ENCODE measurements at places on chromosomes 16 and 17.

DNA sequence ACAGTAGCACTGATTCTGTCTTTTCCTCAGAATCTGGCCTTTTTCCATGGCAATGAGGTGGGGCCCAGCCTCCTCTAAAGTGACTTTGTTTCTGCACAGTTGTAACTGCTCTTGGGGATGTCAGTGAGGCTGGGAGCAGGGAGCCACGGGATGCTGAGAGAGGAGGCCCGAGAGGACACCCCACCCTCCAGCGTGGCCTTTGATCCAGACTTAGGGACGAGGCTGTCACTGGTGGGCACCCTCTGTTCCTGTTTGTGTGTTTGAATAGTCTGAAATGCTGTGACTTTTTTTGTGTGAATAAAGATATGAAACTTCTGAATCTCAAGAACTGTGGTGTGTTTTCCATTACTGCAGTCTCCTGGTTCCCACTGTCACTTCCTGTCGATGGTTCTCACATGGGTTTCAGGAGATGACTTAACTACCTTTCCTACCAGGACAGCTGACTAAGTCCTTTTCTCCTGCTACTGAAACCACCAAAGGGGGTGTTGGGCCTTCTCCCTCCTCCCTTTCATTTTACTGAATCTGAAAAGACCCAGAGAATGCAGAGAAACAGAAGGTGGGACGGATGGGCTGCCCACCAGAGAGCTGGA, 18.6 kb downstream of the KCTD2 start:
- no peaks in the 10 kb centered on the region for H3K27me3 ChIP-seq

DNA sequence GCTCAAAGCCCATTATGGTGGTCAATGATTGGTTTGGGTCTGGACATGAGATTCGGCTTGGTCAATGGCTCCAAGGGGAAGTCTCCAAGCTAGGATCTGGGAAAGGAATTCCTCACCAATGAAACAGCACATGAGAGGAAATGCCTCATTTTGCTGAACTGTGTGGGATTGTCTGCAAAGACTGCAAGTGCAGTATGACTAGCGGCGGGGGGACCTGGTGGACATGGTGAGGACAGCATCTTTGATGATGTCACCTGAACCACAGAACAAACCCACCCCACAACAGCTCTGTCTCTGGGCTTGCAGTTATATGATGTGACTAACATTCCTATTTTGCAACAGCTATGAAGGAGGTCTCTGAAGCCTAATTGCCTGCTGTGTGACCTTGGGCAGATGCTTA, 50.6 kb upstream of the NKD1 start:
- no peak overlapping the region for H3K27ac ChIP-seq
- no peak for DNase-seq
- no peaks in the 10 kb centered on the region for H3K27me3 ChIP-seq
- no peaks in the 10 kb centered on the region for H3K36me3 ChIP-seq

DNA sequence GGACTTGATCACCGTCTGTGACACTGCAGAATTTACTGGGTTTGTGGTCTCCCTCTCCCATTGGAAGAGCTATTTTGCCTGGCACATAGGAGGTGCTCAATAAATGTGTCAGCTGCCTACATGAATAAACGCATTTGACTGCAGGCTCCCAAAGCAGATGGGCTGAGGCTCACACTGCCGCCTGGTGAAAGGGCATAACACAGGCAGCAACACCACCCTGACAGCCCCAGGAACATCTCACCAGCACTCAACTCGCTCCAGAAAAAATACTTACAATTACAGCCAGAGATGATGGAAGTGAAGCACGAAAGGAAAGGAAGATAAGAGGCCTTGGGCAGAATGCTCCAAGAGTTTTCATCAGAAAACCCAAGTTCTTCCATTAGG, 73.9 kb downstream of the RPH3AL start:
- no peak for DNase-seq
- H3K27me3 ChIP-seq = no peaks in the 10 kb centered on the region
- no peaks in the 10 kb centered on the region for H3K36me3 ChIP-seq
- peak overlapping the region; percentile 81 for H3K27ac ChIP-seq
- peaks cover 11% of the 10 kb centered on the region for H3K4me1 ChIP-seq

- no peaks in the 10 kb centered on the region for H3K27me3 ChIP-seq
- peaks cover 35% of the 10 kb centered on the region for H3K36me3 ChIP-seq
- H3K4me1 ChIP-seq = peaks cover 21% of the 10 kb centered on the region
- H3K4me3 ChIP-seq = no peak overlapping the region
- DNase-seq = no peak
These were observed 30.9 kb downstream of the XPO6 start for GRCh38 chr16:28180655-28181460.

DNA sequence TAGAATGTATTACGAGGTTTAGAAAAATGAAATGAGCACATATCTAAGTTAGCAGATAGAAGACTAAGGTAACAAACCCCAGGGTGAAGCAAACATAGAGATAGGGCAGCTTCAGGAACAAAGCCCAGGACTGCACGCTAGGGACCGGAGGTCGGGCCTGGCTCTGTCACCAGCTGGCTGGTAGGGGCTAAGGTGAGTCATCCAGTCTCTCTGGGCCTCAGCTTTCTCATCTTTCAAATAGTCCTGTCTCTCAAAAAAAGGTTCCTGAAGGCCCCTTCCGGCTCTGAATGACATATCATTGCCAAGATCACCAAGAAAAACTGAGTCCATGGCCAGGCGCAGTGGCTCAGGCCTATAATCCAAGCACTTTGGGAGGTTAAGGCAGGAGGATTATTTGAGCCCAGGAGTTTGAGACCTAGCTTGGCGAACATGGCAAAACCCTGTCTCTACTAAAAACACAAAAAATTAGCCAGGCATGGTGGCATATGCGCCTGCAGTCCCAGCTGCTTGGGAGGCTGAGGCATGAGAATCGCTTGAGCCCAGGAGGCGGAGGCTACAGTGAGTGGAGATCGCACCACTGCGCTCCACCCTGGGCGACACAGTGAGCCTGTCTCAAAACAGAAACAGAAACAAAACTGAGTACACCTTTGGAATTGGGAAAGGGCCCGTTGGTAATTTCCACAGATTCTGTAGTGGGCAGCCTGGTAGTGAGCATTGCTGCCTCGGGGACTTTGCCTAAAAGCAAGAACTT, 26.0 kb downstream of the PKD1L3 start:
- no peaks in the 10 kb centered on the region for H3K4me1 ChIP-seq
- no peak overlapping the region for H3K27ac ChIP-seq
- H3K27me3 ChIP-seq = no peaks in the 10 kb centered on the region

- no peak for DNase-seq
- H3K4me1 ChIP-seq = peaks cover 6% of the 10 kb centered on the region
- H3K36me3 ChIP-seq = no peaks in the 10 kb centered on the region
- no peak overlapping the region for H3K4me3 ChIP-seq
- H3K27me3 ChIP-seq = no peaks in the 10 kb centered on the region
- H3K27ac ChIP-seq = no peak overlapping the region
These were observed 156.2 kb upstream of the TNRC6C start for GRCh38 chr17:77802333-77802615.

GRCh38 chr16:73473713-73474112, 425.8 kb upstream of the ZFHX3 start:
- no peaks in the 10 kb centered on the region for H3K4me1 ChIP-seq
- H3K27me3 ChIP-seq = no peaks in the 10 kb centered on the region
- no peak overlapping the region for H3K4me3 ChIP-seq

GRCh38 chr17:32349503-32349853, 479 bp upstream of the ZNF207 start:
- DNase-seq = no peak
- peak overlapping the region; percentile 34 for H3K4me3 ChIP-seq
- peaks cover 12% of the 10 kb centered on the region for H3K36me3 ChIP-seq
- peaks cover 32% of the 10 kb centered on the region for H3K4me1 ChIP-seq
- peak overlapping the region; percentile 97 for H3K27ac ChIP-seq
- H3K27me3 ChIP-seq = no peaks in the 10 kb centered on the region

DNA sequence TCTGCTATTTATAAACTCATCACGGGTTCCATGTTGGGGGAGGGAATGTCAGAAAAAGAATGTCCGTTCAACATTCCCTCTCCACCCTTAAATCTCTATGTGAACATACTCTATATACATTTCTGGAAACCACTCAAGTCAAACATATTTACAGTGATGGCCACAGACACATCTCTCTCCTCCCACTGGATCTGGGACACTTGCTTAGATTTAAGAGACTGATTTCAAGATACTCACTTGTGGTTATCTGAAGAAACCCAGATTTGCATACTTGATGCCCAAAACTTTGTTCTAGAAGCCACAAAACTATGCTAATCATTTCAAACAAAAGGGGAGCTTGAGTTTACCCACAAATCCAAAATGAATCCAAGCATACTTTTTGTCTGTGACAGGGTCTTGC, 182.9 kb upstream of the SOX9 start:
- no peaks in the 10 kb centered on the region for H3K27me3 ChIP-seq
- no peak for DNase-seq
- no peaks in the 10 kb centered on the region for H3K4me1 ChIP-seq
- no peak overlapping the region for H3K4me3 ChIP-seq
- H3K36me3 ChIP-seq = no peaks in the 10 kb centered on the region

GRCh38 chr17:45170931-45171337, 9.3 kb downstream of the HEXIM2 start:
- H3K4me1 ChIP-seq = peaks cover 41% of the 10 kb centered on the region
- H3K27me3 ChIP-seq = no peaks in the 10 kb centered on the region
- H3K27ac ChIP-seq = peak overlapping the region; percentile 87

DNA sequence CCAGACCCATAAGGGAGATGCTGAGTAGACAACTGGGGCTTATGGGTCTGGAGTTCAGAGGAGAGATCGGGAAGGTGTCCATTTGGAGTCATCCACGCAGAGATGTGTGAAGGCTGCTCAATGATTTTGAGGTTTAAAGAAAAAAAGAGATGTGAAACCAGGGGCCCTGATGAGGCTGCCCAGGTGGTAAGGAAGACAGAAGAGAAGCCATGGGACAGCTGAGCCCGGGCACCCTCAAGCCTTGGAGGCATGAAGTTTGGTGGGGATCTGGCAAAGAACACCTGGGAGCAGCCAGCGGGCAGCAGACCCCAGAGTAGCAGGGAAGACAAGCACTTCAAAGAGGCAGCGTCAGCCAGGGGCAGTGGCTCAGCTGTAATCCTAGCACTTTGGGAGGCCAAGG, 20.8 kb upstream of the MYO15B start:
- H3K4me3 ChIP-seq = no peak overlapping the region
- H3K27ac ChIP-seq = no peak overlapping the region

- no peaks in the 10 kb centered on the region for H3K27me3 ChIP-seq
- H3K4me1 ChIP-seq = peaks cover 94% of the 10 kb centered on the region
- no peak for DNase-seq
These were observed 42.5 kb downstream of the YPEL2 start for GRCh38 chr17:59373882-59374495.

DNA sequence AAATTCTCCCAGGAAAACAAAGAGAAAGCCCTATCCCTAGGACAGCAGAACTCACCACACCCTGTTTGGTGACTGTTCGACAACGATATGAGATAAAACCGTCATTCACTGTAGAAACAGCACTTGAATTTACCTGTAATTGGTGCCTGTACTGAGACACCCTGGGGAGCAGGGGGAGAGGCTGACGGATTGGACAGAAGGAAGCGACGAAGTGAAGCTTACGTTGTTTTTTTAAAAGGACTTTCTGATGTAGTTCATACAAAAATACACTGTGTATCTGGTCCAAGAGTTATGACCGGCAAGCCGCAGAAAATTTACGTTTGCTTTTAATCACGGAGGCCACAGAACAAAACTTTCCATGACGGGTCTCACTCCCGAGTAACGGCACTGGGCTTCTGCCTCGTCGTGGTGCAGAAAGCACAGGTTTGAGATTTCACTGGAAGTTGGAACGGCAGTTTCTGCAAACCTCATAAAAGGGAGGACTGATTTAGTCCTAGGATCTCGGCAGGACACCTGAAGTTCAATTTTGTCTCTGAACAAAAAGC, 9.7 kb downstream of the NXN start:
- no peaks in the 10 kb centered on the region for H3K36me3 ChIP-seq
- no peak for DNase-seq
- H3K27ac ChIP-seq = peak overlapping the region; percentile 35

Measured in upper lobe of left lung (tissue), 6 donors.